CD4-positive, alpha-beta T cell treated with Interferon gamma for 1 hour (primary cell): ENCODE measurements at places on chromosomes 5 and 9.

DNA sequence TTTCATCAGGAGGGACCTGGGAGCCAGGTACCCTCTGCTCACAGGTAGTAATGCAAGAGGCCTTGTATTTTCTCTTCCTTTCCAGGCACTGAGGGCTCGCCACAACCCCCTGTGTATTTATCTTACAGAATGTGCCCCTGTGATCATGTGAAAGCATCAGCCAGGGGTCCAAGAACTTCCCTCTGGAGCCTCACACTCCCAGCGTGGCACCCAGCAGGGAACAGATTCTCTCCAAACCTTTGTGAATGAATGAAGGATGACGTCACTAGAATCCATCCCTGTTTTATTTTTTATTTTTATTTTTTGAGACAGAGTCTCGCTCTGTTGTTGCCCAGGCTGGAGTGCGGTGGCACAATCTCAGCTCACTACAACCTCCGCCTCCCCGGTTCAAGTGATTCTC lies 107.3 kb upstream of the IER5L start:
- no peak for DNase-seq

GRCh38 chr5:173480896-173481295 lies 135.6 kb downstream of the BOD1 start:
- no peak for DNase-seq

GRCh38 chr9:133864011-133864410 lies 125.9 kb upstream of the SARDH start:
- DNase-seq, result no peak

GRCh38 chr5:119393201-119393691 lies 37.4 kb downstream of the TNFAIP8 start:
- no peak for DNase-seq

GRCh38 chr5:156762771-156763170 lies 87.3 kb upstream of the PPP1R2B start:
- DNase-seq, result no peak

DNA sequence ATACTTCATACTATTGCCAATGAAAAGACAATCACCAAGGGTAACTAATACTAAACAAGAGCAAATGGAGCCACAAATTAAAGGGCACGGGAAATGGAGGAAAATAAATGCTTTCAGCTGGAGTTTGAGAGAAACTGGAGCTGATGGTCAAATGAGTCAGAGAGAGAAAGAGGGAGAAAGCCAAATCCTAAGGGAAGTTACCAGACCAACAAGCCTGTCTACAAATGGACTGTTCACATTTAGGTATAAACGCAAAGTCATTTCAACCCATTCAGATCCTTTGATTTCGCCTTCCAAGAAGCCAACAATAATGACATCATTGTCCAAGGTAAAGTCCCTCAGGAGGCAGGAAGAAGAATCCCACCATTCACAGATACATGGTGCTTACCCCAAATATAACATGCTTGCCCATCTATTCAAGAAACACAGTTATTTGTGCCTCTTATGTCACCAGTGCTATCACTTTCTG lies 351.8 kb downstream of the RAB3C start:
- no peak for DNase-seq

DNA sequence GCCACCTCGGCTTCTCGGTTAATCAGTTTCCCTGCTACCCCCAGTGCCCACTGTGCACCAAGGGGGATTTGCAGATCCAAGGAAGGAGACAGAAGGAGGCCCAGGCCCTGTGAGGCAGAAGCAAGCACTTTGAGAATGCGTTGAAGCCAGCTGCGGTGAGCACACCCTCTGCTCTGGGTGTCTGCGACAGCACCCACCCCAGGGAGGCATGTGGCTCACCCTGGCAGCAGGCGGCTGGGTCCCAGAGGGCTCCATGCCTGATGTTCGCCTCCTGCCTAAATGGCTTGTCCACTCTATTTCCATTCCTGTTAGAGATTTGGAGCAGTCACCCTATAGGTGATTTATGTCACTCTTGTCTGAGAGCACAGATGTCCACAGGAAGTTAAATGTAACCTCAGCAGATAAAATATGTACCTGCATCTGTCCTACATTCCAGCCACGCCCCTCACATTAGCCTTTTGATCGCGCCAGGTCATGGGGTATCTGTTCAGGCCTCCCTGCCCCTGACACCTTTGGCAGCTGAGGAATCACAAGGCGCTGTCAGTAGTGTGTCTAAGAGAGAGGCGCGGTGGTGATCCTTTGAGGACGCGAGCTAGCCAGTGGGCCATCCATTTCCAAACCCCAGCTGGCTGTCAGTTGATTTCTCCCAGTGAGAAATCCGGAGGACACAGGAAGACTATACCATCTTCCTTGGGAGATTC lies 28.1 kb downstream of the PTGES2 start:
- DNase-seq, result no peak

DNA sequence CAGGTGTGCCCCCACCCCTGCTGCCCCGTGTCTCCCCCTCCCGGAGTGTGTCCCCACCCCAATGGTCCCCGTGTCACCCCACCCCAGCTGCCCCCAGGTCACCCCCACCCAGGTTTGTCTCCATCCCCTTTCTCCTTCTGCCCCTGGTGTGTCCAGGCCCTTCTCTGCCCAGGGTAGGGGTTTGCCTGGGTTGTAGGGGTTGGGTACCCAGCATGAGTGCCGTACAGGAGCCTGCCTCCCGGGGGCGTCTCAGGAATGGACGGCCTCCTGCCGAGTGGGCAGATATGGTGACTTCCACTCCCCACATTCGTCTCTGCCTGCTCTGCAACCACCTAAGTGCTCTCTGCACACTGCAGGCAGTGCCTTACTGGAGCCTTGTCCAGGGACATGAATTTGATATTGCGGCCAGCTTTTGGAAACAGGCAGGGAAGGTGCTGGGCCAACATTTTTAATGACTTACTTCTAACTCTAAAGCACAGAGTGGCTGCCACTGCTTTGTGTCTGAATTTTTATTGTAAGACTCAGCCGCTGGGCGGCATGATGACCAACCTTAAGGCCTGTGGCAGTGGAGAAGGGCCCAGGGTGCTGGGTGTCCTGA lies 6.7 kb downstream of the LRRC14B start:
- DNase-seq, result no peak

GRCh38 chr9:126844085-126844484 lies 16.4 kb upstream of the ZBTB34 start:
- no peak for DNase-seq

DNA sequence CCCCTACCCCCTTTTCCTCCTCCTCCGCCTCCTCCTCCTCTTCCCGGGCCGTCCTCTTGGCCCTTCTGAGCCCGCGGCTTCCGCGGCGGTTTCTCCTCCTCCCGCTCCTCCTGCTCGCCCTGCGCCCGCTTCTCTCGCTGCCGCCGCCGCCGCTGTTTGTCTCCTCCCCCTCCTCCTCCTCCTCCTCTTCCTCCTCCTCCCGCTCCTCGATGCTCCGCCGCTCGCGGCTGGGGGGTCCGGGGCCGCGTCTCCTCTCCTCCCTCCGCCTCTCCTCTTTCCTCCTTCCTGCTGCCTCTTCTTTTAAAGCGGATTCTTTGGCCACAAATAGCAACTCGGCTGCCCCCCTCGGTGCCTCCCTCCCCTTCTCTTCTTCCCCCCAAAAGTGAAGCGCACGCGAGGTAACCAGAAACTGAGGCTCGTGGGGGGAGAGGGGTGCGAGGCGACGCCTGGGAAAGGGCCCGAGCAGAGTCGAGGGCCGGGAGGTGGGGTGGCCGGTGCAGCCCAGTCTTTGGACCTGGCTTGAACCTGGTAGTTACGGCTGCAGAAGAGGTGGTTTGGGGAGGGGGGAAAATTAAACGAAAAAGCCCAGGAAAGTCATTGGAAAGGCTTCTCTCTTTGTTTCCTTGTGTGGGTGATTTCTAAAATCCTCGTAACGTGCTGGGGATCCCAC lies 1058.5 kb upstream of the DMAC1 start:
- no peak for DNase-seq
